ENCODE measurements at places on chromosomes 13 and 19.

DNA sequence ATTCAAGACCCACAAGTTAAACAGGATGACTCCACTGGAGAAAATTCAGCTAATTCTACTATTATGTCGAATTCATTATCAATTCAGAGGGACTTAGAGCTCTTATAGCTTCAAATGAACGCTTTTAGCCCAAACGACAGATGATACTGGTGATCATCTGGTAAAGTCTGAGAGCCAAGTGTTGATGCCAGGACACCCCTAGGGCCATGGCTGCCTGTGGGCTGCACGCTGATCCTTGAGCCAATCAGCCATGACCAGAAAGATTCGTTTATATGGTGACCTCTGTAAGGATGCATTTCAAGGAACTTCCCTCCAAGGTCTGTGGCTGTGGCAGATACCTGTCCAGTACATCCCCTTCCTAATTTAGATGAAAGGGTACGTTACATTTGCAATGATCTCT lies 10.9 kb downstream of the MEDAG start:
- no peak for DNase-seq

DNA sequence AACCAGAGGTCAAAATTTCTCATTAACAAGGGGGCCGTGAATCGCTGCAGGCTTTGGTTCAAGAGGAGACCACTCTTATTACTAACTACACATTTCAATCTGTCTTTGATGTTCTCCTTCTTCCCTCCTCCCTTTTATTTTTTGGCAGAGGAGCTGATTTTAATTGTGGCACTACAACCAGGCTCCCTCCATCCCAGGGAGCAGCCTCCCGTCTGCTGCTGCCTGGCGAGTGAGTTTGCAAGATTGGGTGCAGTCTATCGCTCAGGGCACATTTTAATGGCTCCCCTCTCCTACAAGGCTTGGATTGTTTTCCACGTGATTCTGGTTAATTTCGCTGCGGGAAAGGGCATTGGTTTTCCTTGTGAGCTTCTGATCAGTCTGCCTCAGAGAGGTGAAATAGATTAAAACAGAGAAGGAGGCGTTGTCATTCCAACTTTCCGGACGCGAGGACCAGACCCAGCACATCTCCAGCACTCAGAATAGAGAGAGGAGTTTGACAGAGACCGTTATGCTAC lies 81.4 kb downstream of the KCTD15 start:
- no peak for DNase-seq

- DNase-seq: no peak
These were observed 49.8 kb downstream of the VAV1 start for GRCh38 chr19:6822311-6822670.

GRCh38 chr19:33660410-33661124 lies 38.8 kb downstream of the CHST8 start:
- DNase-seq: no peak

DNA sequence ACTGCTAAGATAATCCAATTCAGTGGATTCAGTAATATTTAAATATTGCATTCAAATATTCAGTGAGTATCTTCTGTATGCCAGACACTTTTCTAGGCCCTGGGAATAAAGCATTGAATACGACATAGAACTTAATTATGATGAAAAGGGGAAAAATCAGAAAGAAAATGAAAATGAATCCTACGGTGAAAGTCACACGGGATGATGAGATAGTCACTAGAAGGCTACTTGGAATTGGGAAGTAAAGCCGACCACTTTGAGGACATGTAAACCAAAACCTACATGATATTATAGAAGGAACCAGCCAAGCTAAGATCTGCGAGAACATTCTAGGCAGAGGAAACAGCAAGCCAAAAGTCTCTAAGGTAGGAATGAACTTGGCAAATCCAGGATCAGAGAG lies 10.1 kb downstream of the DPY19L3 start:
- DNase-seq: no peak

DNA sequence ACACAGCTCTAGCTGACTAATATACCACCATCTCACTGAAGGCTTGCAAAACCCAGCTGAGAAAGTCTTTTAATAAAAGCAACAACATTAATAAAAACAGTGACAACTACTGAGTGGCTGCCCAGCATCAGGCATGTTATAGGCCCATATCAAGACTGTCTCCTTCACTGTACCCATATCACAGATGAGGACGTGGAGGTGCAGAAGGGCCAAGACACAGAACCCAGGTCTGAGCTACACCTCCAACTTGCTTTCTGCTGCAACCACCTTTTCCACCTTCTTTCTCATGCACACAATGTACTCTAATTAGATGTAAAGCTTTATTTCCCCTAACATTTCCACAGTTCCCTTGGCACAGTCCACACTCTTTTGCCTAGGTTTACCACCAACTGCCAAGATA lies 10.7 kb upstream of the MED26 start:
- DNase-seq: no peak

- DNase-seq: no peak
These were observed 736 bp downstream of the GPI start for GRCh38 chr19:34365463-34366401.

DNA sequence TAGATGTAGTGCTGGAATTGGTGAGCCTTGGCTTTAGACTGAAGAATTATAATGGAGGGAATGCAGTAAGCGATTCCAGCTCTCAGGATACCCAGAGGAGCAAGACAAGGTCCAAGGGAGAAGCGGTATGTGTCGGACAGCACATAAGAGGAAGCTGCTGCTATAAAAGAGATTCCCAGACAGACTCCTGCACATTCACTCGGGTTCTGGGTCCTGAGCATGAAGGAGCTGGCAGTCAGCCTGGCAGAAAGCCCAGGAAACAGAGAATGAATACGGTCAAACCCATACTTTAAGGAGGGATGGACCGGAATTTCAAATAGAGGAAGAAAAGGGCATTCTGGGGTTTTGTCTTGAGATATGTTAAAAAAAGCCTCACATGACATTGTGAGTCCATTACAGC lies 308.3 kb downstream of the DNAJC15 start:
- DNase-seq: no peak

DNA sequence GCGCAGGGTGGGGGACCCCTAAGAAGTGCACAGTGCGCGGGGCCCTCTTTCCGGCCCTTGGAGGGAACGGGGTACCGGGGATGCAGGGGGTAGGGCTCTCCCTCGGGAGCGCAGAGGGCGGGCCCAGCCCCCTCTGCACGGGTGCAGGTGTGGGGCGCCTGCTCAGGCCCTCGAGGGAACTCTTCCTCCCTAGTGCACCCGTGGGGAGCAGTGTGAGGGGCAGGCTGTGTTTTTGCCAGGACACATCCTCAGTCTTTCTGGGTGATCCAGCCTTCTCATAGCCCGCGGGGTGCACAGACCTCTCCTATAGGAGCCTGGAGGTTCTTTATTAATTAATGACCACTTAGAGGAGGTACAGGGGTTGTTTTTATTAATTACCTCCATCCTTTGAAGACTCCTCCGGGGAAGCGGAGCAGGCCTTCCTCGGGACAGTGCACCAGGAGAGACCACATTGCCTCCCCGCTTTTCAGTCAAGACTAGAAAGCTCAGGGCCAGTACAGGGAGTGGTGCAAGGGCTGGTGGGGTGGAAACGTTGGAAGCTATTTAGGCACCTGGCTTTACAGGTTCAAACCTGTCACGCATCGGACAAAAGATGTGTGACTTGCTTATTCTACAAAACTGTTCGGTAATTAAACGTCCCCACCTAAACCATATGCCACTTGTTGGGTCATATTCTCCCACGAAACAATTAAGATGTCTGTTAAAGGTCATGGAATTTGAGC lies 598 bp upstream of the GJB6 start:
- no peak for DNase-seq

DNA sequence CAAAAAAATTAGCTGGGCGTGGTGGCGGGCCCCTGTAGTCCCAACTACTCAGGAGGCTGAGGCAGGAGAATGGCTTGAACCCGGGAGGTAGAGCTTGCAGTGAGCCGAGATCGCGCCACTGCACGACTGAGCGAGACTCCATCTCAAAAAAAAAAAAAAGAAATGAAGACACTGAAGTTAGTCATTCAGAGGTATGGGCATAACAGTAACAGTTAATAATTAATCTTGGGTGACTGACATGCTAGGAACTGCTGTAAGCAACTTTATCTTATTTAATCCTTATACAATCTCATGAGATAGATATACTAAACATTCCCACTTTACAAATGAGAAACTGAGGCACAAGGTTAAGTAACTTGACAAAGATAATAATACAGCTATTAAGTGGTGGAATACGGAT lies 4.9 kb downstream of the SKA3 start:
- no peak for DNase-seq

DNA sequence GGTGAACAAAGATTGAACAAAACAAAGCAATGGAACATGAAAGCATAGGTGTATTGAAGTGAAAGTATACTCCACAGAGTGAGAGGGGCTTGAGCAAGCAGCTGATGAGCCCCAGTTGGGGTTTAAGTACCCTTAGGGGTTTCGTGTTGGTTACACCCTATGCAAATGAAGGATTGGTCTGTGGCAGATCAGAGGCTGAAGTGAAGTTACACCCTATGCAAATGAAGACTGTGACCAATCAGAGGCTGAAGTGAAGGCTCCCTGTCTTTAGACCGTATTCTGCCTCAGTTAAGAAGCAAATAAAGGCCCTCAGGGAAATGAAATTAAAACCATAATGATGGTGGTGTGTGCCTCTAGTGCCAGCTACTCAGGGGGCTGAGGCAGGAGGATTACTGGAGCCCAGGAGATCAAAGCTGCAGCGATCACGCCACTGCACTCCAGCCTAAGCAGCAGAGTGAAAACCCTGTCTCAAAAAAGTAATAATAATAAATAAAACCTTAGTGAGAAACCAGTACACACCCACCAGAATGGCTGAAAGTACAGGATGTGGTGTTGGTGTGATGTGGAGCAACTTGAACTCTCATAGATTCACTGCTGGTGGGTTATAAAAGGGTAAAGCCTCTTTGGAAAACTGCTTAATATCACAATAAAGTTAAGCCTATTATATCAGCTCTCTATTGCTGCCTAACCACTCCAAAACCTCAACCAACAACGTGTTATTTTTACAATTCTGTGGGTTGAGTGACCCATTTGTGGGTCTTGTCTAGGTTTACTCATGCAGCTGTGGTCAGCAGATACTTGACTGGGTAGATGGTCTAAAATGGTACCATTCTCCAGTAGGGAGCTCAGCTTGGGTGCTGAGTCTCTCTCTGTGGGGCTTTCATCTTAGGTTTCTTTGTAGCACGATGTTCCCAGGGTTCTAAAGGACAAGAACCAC lies 12.8 kb upstream of the UPF3A start:
- no peak for DNase-seq

DNA sequence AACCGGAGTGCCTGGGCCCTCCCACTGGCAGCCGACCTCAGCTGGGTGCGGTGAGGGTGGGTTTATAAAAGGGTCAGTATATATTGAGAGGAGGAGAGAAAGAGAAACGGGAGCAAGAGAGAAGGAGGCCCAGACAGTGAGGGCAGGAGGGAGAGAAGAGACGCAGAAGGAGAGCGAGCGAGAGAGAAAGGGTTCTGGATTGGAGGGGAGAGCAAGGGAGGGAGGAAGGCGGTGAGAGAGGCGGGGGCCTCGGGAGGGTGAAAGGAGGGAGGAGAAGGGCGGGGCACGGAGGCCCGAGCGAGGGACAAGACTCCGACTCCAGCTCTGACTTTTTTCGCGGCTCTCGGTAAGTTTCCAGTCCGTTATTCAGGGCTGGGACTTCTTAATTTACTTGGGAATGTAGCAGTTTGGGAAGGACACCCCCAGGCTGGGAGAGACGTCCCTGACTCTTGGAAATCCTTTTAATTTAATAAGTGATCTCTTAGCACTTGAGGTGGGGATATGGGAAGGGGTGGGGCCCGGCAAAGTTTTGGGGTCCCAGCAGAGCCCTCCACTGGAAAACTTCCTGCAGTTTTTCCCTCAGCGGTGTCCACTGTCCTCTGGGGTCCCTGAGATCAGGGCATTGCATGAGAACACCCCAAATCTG lies at the start of gene EMP3:
EMP3 (plus strand) TSS at position 288 of the 646 bp plus-strand sequence. CDS start 1,293 bp downstream, outside the sequence.
- peak; percentile 55 for DNase-seq

GRCh38 chr13:24178847-24179485 lies 18.4 kb downstream of the SPATA13 start:
- DNase-seq: no peak

DNA sequence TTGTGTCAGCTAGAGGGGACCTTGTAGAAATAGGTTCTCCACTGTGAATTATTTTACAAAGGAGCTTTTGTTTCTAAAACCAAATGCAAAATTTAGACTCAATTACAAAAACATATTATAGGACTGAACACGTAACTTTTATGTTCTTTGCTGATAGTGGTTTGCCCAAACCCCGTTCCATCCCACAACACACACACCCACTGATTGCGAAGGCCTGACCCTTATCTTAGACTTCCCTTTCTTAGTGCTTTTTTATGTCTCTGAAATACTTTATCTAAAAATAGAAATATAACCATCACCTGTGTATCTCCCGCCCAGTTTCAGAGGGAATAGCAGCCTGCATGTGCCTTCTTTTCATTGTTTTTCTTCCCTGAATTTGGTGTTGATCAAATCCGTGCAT lies 13.0 kb downstream of the CCNA1 start:
- no peak for DNase-seq

- no peak for DNase-seq
These were observed 14.2 kb upstream of the PROZ start for GRCh38 chr13:113144255-113144629.

GRCh38 chr13:84784443-84785153 lies 902.3 kb upstream of the SLITRK1 start:
- DNase-seq: no peak

- DNase-seq: no peak
These were observed 14.9 kb upstream of the FEM1A start for GRCh38 chr19:4776436-4777211.

- DNase-seq: no peak
These were observed 253.6 kb upstream of the MAB21L1 start for GRCh38 chr13:35729926-35730627.

DNA sequence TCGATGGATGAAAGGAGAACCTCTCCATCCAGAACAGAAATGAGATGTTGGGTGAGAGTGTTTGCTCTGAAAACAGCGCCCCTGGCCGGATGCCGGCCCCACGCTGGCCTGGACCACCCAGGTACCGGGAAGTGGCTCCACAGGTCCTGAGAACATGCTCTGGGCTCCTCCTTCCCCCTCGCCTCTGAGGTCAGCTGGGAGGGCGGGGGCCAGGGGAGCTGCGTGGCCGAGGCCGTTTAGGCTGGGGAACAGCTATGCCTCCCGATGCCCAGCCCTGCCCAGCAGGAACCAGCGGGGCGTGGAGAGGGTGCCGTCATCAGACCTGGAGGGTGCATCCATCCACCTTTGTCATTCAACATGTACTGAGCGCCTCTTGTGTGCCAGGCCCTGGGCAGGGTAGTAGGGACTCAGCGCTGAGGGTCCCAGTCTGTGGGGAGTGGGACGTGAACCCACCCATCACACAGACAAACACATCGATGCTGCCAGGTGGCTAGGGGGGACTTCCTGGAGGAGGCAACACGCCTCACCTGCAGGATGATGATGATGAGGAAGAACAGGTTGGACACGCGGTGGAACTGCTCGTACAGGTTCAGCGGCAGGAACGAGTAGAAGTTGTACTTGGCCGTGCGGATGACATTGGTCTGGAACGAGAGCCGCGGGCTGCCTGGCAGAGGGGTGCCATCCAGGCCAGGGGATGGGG lies 4.2 kb downstream of the ATP8B3 start:
- DNase-seq: no peak

All from NT2/D1 (cell line).